Neural crest cell (in vitro differentiated cells): ENCODE measurements at places on chromosomes 13 and 19. TPM values are rescaled to one million over a fixed set of nuclear protein-coding genes. Genes with fewer than 3 reads are reported as not detected.

- no peaks in the 10 kb centered on the region for H3K4me1 ChIP-seq
- DNase-seq: no peak
- H3K27me3 ChIP-seq: no peaks in the 10 kb centered on the region
- no peaks in the 10 kb centered on the region for H3K36me3 ChIP-seq
- H3K27ac ChIP-seq: no peak overlapping the region
- H3K4me3 ChIP-seq: no peak overlapping the region
Measured at GRCh38 chr13:96822895-96823294, 171.4 kb downstream of the OXGR1 start.

DNA sequence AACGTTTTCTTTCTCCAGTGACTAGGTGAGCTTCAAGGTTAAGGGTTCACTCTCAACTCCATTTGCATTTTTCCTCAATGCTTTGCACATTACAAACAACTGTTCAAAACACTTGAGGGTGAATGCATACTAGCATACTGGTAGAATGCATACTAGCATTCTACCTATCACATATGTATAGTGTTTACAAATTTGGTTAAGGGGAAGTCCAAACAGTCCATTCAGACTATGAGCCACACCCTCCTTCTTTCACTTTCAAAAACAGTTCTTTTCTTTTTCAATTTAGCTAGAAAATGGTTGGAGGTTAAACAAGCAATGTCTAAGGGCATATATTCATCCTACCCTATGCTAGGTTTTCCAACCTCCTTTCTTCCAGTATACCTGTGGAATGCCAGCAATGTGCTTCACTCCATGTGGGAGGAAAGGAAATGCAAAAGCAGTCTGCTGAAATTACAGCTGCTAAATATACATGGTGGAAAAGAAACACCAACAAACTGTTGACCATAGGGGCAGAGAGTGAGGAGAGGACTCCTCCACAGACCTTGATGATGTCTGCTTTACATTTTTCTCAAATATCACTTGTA is 102.6 kb downstream of the DOCK9 start:
- no peaks in the 10 kb centered on the region for H3K4me1 ChIP-seq

GRCh38 chr19:18460900-18461299 is 23.0 kb upstream of the ISYNA1 start:
- H3K4me3 ChIP-seq: no peak overlapping the region
- H3K27ac ChIP-seq: no peak overlapping the region
- no peak for DNase-seq
- H3K4me1 ChIP-seq: peaks cover 9% of the 10 kb centered on the region

GRCh38 chr13:49305792-49306425 is 58.2 kb downstream of the CDADC1 start:
- no peak overlapping the region for H3K4me3 ChIP-seq
- peaks cover 37% of the 10 kb centered on the region for H3K4me1 ChIP-seq
- DNase-seq: no peak
- no peaks in the 10 kb centered on the region for H3K27me3 ChIP-seq

DNA sequence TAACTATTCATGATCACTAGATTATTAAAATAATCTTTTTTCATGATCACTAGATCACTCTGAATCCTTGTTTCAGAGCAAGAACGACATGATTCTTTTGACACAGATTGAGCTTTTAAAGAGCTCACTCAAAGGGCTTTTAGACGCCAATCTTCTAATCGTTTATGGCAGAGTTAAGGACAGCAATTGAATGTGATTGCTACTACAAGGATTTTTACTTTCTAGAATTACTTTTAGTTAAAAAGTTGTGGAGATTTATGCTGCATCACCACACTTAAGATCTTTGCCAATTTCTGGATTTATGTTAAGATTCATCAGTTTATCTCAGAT is 1.3 kb downstream of the EXOSC8 start:
- peak overlapping the region; percentile 99 for H3K4me3 ChIP-seq
- H3K27ac ChIP-seq: no peak overlapping the region
- DNase-seq: no peak
- H3K27me3 ChIP-seq: peaks cover 4% of the 10 kb centered on the region
- H3K4me1 ChIP-seq: peaks cover 38% of the 10 kb centered on the region

GRCh38 chr13:109782823-109783431 is 3.5 kb downstream of the IRS2 start:
- H3K36me3 ChIP-seq: peaks cover 10% of the 10 kb centered on the region
- no peak for DNase-seq
- peaks cover 36% of the 10 kb centered on the region for H3K4me1 ChIP-seq
- H3K4me3 ChIP-seq: no peak overlapping the region
- H3K27me3 ChIP-seq: no peaks in the 10 kb centered on the region

DNA sequence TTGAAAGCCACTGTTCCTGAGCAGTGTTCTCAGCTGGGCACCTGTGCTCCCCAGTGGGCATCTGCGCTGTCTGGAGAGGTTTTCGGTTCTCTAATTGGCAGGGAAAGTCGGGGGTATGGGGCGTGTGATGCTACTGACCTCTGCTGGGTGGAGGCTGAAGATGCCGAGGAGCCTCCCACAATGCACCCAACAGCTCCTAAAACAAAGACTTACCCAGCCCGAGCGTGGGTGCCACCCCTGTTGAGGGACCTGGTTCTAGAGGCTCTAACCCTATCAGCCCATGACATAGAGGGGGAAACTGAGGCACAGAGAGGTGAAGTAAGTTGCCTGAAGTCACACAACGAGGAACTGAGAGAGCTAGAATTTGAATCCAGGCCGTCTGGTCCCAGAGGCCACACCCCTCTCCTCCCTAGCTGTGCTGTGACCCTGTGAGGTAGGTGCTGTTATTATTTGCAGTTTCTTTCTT is 2.3 kb downstream of the SPACA4 start:
- H3K4me3 ChIP-seq: peak overlapping the region; percentile 75
- peaks cover 3% of the 10 kb centered on the region for H3K36me3 ChIP-seq
- no peak for DNase-seq
- H3K27ac ChIP-seq: peak overlapping the region; percentile 75
- H3K4me1 ChIP-seq: peaks cover 7% of the 10 kb centered on the region
- peaks cover 7% of the 10 kb centered on the region for H3K27me3 ChIP-seq

GRCh38 chr19:13984875-13985741 is 21.0 kb downstream of the RFX1 start:
- H3K4me1 ChIP-seq: no peaks in the 10 kb centered on the region
- H3K4me3 ChIP-seq: no peak overlapping the region
- peak overlapping the region; percentile 75 for H3K27ac ChIP-seq

The CD33 gene
- total RNA-seq: not detected in 2 replicates

DNA sequence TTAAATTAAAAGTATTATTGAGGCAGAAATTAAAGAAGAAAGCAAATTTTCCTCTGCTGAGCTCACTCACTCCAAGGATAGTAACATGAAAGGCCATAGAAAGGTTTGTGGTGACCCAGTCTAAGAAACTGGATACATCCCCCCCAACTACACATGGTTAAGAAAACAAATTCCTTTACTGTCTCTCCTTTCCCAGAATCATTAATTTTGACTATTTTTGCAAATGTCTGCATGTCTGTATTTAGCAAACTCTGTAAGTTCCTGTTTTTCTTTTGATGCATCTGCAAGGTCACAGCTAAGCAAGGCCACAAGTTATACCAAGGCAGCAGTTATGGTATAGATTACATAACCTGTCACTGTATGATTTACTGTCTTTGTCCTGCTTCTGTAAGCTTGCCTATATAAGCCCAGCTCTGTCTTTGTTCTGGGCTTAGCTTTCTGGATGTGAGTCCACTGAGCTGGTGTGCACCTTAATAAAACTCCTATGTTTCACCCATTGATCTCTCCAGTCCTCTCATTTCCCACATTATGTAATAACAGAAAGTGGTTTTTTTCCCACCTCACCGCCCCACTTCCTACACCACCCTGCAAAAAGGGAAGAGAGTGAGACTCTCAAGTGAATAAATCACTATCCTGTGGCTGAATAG is 8.5 kb upstream of the ZNF83 start:
- no peak overlapping the region for H3K27ac ChIP-seq
- no peak overlapping the region for H3K4me3 ChIP-seq
- H3K27me3 ChIP-seq: no peaks in the 10 kb centered on the region
- no peaks in the 10 kb centered on the region for H3K4me1 ChIP-seq
- H3K36me3 ChIP-seq: peaks cover 33% of the 10 kb centered on the region

The FLT3 gene
- total RNA-seq: not detected in 2 replicates

GRCh38 chr19:19554074-19555023 is 16.3 kb downstream of the CILP2 start:
- no peak overlapping the region for H3K4me3 ChIP-seq
- peak; percentile 70 for DNase-seq
- no peak overlapping the region for H3K27ac ChIP-seq

- no peak overlapping the region for H3K4me3 ChIP-seq
- H3K27me3 ChIP-seq: no peaks in the 10 kb centered on the region
- no peaks in the 10 kb centered on the region for H3K4me1 ChIP-seq
- DNase-seq: no peak
- no peak overlapping the region for H3K27ac ChIP-seq
Measured at GRCh38 chr19:12272386-12272785, 22.3 kb downstream of the ZNF44 start.

The CEACAM20 gene
- total RNA-seq: not detected in 2 replicates

The ZNF541 gene
- not detected in 2 replicates for total RNA-seq

The CLEC17A gene
- total RNA-seq: not detected in 2 replicates

The ZNF682 gene
- total RNA-seq: 25.1 and 26.3 TPM in 2 replicates

GRCh38 chr13:75804605-75805004 is 168.5 kb downstream of the LMO7 start:
- no peaks in the 10 kb centered on the region for H3K27me3 ChIP-seq
- no peak for DNase-seq
- H3K27ac ChIP-seq: no peak overlapping the region

GRCh38 chr13:20848203-20848602 is 54.3 kb downstream of the XPO4 start:
- no peak overlapping the region for H3K27ac ChIP-seq
- no peaks in the 10 kb centered on the region for H3K27me3 ChIP-seq
- no peak for DNase-seq

The ZNF175 gene
- total RNA-seq: 12.9 and 15.8 TPM in 2 replicates

- no peaks in the 10 kb centered on the region for H3K27me3 ChIP-seq
- no peaks in the 10 kb centered on the region for H3K36me3 ChIP-seq
Measured at GRCh38 chr13:94009701-94010100, 469.8 kb downstream of the DCT start.

The RPS28 gene
- total RNA-seq: 1,577 and 1,634 TPM in 2 replicates

The APLP1 gene
- 140 and 143 TPM in 2 replicates for total RNA-seq
